WTC11 (cell line): ENCODE measurements at places on chromosomes 2 and 18.

GRCh38 chr2:172736424-172737174 is 954 bp downstream of the RAPGEF4 start:
- H3K27ac ChIP-seq: no peak overlapping the region
- H3K36me3 ChIP-seq: no peaks in the 10 kb centered on the region
- H3K4me3 ChIP-seq: peak overlapping the region; percentile 86

- DNase-seq: no peak
- H3K4me3 ChIP-seq: no peak overlapping the region
- H3K27ac ChIP-seq: no peak overlapping the region
- H3K27me3 ChIP-seq: no peaks in the 10 kb centered on the region
Observed at GRCh38 chr2:132515010-132515409, 98.4 kb downstream of the GPR39 start.

- no peak for DNase-seq
- peaks cover 29% of the 10 kb centered on the region for H3K4me1 ChIP-seq
- peaks cover 4% of the 10 kb centered on the region; the same call in 1 of the 2 replicates for H3K27me3 ChIP-seq
- no peak overlapping the region for H3K4me3 ChIP-seq
- no peaks in the 10 kb centered on the region for H3K36me3 ChIP-seq
Observed at GRCh38 chr2:98775146-98775986, 44.4 kb upstream of the MGAT4A start.

- H3K4me3 ChIP-seq: no peak overlapping the region
- H3K36me3 ChIP-seq: no peaks in the 10 kb centered on the region
- no peak for DNase-seq
- peaks cover 1% of the 10 kb centered on the region; the same call in 1 of the 2 replicates for H3K4me1 ChIP-seq
- no peak overlapping the region for H3K27ac ChIP-seq
Observed at GRCh38 chr2:64795024-64795592, 141.4 kb upstream of the SERTAD2 start.

GRCh38 chr2:143839456-143839855 is 680.5 kb downstream of the ZEB2 start:
- H3K27me3 ChIP-seq: no peaks in the 10 kb centered on the region; the same call in 1 of the 2 replicates
- H3K4me1 ChIP-seq: no peaks in the 10 kb centered on the region
- H3K36me3 ChIP-seq: peaks cover 7% of the 10 kb centered on the region; the same call in 1 of the 2 replicates
- H3K27ac ChIP-seq: no peak overlapping the region
- H3K4me3 ChIP-seq: no peak overlapping the region

- H3K27me3 ChIP-seq: no peaks in the 10 kb centered on the region
- no peak for DNase-seq
- no peaks in the 10 kb centered on the region for H3K4me1 ChIP-seq
- H3K27ac ChIP-seq: no peak overlapping the region
- H3K36me3 ChIP-seq: no peaks in the 10 kb centered on the region
Observed at GRCh38 chr2:204505946-204506345, 39.3 kb upstream of the PARD3B start.

GRCh38 chr2:127145280-127145895 is 38.4 kb upstream of the BIN1 start:
- H3K4me3 ChIP-seq: no peak overlapping the region
- no peak for DNase-seq
- peaks cover 9% of the 10 kb centered on the region for H3K4me1 ChIP-seq
- no peaks in the 10 kb centered on the region for H3K27me3 ChIP-seq
